ENCODE measurements at places on chromosomes 5 and 9. TPM values are rescaled to one million over a fixed set of nuclear protein-coding genes. Genes with fewer than 3 reads are reported as not detected.

The HAVCR2 gene
- total RNA-seq, result 0.36 TPM

The DCAF10 gene
- total RNA-seq, result 46.1 TPM

The FAM153A gene
- total RNA-seq, result not detected

The KLF9 gene
- 30.4 TPM for total RNA-seq

The SPATA31A3 gene
- total RNA-seq, result not detected

The C9 gene
- not detected for total RNA-seq

The SUSD3 gene
- 0.09 TPM for total RNA-seq

The CCNJL gene
- total RNA-seq, result 0.82 TPM

The NUTM2F gene
- not detected for total RNA-seq

The UGT3A2 gene
- not detected for total RNA-seq

The CDKN2B-AS1 gene
- total RNA-seq, result 6.4 TPM

The MUSK gene
- total RNA-seq, result not detected

The ALAD gene
- total RNA-seq, result 37.9 TPM

The ENTREP1 gene
- total RNA-seq, result 0.41 TPM

The OGN gene
- total RNA-seq, result 140 TPM

The CAMLG gene
- 42.4 TPM for total RNA-seq

The TEK gene
- 3.8 TPM for total RNA-seq

The ZNF454 gene
- total RNA-seq, result 0.18 TPM

The RFX3 gene
- 0.98 TPM for total RNA-seq

The GAPT gene
- total RNA-seq, result not detected

The TIMD4 gene
- total RNA-seq, result not detected

The ANKRD34B gene
- total RNA-seq, result not detected

The ZNF462 gene
- 9.1 TPM for total RNA-seq

The SH2D3C gene
- 0.18 TPM for total RNA-seq

The NKD2 gene
- total RNA-seq, result 0.81 TPM

The C5orf47 gene
- not detected for total RNA-seq

The AMBP gene
- total RNA-seq, result 0.27 TPM

The WNK2 gene
- not detected for total RNA-seq

The NIM1K gene
- total RNA-seq, result 1.9 TPM

The C6 gene
- total RNA-seq, result 0.27 TPM

The TAF11L5 gene
- total RNA-seq, result not detected

The LHX6 gene
- not detected for total RNA-seq

The TSSK1B gene
- 1.4 TPM for total RNA-seq

The STPG3 gene
- not detected for total RNA-seq

The SLC9A3 gene
- 1.8 TPM for total RNA-seq

The EIF4EBP3 gene
- 0.74 TPM for total RNA-seq

The FUT7 gene
- total RNA-seq, result not detected

The LRRTM2 gene
- 3.6 TPM for total RNA-seq

The NR5A1 gene
- total RNA-seq, result not detected

The SLC6A3 gene
- total RNA-seq, result not detected

The GNAQ gene
- 104 TPM for total RNA-seq

The PCDHA11 gene
- total RNA-seq, result 0.08 TPM

Data from fibroblast of the aortic adventitia (primary cell).